CD14-positive monocyte (primary cell): ENCODE measurements at places on chromosomes 7 and 10.

- peak; percentile 70 for DNase-seq
Observed at GRCh38 chr10:89255793-89256192, 4.2 kb upstream of the LIPA start.

DNA sequence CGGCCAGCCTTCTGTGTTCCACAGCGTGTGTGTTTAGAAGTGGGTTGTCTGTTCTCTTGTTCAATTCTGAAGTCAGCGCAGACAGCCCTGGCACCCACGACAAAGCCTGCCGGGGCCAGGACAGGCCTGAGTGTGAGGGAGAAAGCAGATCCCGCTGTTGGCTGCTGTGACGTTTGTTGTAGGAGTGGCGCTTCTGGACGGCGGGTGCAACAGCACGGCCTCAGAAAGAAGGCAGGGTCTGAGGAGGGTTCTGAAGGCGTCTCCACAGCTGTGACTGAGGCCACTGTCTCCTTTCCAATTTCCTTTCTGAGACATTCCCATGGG lies 76.2 kb downstream of the VIPR2 start:
- DNase-seq, result no peak

DNA sequence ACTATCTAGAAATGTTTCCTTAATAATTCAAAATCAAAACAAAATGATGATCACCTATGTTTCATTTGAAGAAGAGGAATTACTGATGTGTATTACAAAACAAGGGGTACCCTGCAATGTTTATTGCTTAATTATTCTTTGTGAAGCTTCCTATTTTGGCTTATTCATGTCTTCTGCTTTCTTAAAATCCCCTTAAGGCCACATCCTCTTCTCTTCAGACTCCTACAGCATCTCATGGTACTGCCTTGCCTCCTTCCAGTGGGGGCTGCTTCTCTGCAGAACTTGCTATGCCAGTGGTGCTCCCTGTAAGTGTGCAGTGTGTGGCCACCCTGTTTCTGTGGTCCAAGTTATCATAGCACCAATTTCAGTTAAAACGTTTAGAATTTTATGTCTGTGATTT lies 35.0 kb downstream of the CCDC146 start:
- peak; percentile 83 for DNase-seq

DNA sequence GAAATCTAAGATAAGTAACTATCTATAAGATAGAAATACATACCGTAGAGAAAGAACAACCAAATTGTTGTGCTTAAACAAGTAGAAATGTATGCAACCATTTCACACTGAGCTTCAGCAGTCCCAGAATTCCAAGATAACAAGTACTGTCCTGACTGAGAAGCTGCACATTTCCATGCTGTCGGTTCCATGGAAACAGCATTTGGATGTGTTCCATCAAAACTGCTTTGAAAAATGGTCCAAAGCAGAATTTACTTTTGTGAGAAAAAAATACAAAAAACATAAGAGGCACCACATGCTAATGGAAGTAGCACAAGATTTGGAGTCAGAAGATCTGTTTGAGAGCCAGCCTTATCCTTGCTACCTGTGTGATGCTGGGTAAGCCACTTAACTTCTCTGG lies 92.6 kb downstream of the MTERF1 start:
- no peak for DNase-seq

DNA sequence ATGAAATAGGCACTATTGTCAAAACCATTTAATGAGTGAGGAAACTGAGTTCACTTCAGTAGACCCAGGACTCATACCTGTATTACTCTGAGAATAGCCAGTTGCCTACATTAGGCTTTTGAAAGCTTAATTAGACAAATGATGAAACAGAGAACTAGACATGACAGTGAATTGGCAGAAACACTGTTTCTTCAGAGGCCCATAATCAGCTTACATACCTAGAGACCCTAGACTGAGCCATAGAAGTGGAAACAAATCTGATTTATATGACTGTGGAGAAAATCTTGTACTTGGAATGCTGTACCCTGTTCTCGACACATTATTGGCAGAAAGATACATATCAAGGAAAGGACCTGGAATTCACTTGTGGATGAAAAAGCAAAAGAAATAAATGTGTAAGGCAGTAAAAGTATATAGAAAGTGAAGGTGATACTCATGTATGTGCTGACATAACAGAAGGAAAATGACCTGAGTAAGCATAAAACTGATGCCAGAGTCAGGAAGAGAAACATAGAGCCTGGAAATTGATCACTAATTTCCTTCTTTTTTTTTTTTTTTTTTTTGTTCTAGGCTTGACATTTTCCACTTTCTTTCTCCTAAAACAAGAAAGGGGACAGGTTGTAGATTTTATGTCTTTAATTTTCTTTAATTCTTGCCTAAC lies 251.5 kb downstream of the BICC1 start:
- no peak for DNase-seq

GRCh38 chr10:72336259-72337038 lies 18.3 kb downstream of the DNAJB12 start:
- DNase-seq, result no peak

GRCh38 chr10:91787810-91788209 lies 10.4 kb upstream of the TNKS2 start:
- no peak for DNase-seq

- no peak for DNase-seq
Observed at GRCh38 chr7:37434529-37434928, 14.1 kb downstream of the ELMO1 start.

- DNase-seq, result no peak
Observed at GRCh38 chr7:143356414-143357050, 6.0 kb downstream of the FAM131B start.

DNA sequence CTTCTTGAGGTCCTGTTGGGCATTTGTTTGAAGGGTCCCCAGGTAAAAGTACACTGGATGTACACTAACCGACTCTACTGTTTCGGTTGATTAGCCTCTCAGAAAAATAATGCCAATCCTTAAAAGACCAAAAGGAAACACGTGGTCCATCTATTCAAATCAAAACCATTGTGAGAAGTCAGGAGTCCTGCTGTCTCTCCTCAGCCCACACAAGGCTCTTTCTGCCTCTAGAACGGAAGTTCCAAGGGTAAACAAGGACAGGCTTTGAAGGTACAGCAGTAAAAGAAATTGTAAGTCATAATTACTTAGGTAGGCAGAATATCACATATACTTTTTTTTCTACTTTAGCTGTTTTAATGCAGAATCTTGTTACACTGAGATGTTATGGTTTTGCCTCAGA lies 71.7 kb upstream of the TPK1 start:
- no peak for DNase-seq

DNA sequence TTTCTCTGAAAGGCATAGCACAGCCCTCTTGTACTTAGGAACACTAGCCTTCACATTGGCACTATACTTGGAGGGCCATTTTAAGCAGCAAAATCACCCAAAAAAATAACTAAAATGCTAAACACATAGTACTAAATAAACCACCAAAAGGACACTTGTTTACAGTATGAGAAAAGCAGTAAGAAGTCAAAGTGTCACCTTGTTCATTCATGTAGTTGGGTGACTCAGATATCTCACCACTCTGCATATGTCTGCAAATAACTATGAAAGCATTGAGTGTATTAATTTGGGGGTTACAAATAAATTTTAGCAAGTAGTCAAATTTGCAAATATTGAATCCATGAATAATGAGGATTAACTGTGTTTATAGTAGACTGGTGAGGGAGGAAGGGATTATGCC lies 107.6 kb downstream of the ELAPOR2 start:
- no peak for DNase-seq

GRCh38 chr10:117476281-117476680 lies 66.3 kb upstream of the EMX2 start:
- DNase-seq, result no peak

- DNase-seq, result no peak
Observed at GRCh38 chr10:59143544-59143943, 32.9 kb upstream of the PHYHIPL start.

DNA sequence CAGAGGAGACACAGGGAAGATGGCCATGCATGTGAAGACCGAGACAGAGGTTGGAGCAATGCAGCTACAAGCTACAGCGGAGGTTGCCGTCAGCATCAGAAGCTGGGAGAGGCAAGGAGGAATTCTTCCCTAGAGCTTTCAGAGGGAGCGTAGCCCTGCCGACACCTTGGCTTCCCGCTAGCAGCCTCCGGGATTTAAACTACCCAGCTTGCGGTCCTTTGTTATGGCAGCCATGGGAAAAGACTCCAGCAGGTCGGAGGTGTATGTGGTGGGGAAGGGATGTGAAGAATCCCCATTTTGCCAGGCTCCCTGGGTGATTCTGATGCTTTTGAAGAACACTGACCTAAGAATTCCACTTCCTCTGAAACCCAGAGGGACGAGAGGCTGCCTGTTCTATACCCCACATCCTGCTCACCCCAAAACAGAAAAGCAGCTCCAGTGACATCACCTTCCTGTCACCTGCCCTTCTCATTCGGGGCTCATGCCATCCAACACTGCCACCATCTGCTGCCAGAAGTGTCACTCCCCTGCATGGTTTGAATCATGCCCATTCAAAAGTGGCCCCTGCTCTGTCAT lies 3.3 kb upstream of the SEPHS1 start:
- no peak for DNase-seq

DNA sequence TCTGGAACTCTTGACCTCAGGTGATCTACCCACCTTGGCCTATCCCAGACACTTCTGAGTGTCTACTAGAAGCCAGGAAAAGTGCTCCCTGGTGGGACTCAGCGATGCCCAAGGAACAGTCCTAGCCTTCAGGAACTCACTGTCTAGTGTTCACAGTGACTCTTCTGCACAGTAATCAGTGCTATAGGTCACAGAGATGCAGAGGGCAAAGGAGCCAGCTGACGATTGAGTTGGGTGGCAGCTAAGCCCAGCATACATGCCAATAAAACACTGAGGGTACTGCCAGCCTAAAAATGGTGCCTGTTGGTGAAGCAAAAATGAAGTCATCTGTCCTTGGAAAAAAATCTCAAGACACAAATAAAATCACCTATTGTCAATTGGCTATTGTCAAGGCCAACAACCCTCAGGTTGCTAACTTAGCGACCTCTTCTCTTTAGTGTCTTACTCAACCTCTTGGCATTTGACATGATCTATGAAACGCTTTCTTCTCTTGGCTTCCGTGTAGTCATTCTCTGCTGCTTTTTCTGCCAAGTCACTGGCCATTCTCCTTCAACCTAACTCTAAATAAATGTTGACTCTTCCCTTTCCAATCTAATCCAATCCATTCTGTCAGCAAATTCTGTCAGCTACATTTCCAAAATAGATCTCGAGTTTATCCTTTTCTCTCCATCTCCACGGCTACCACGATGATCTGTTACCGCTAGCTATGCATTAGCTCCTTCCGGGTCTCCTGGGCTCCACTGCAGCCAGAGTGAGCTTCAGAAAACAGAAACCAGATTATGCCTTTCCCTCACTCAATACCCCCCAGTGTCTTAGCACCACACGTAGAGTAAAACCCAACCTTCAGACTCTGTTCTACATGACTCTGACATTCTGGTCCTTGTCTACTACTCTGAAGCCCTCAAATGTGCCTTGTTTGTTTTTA lies 99.2 kb downstream of the ATXN7L1 start:
- no peak for DNase-seq
